Gastroesophageal sphincter (tissue), 4 donors: ENCODE measurements at places on chromosomes 5 and 9.

GRCh38 chr5:84362061-84362720 lies 22.5 kb downstream of the EDIL3 start:
- no peak for ATAC-seq

DNA sequence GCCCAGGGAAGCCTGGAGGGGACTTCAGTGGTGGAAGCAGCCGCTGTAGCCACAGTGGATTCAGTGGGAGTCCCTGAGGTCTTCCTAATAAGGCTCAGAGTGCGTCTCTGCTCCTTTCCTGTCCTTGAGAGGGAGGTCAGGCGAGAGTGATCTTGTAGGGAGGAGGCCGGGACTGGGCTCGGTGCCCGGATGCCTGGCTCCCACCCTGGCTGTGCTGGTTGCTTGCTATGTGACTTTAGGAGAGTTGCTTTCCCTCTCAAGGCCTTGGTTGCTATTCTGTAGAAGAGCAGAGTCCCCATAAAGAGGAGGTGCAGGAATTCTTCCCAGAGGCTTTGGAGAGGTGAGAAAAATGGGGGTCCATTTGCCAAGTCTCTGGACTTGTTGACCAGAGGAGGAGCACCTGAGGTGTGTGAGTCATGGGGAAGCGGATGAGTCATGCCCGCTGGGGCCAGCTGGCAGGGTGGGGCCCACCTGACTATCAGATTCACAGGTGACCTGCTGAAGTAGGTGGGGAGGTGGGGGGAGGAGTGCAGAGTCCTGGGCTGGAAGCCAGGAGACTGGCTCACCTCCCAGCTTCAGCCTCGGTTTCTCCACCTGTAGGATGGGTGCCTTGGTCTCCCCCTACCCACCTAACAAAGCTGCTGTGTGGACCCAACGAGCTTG lies 13.8 kb downstream of the GSN start:
- ATAC-seq, result peak; percentile 41

DNA sequence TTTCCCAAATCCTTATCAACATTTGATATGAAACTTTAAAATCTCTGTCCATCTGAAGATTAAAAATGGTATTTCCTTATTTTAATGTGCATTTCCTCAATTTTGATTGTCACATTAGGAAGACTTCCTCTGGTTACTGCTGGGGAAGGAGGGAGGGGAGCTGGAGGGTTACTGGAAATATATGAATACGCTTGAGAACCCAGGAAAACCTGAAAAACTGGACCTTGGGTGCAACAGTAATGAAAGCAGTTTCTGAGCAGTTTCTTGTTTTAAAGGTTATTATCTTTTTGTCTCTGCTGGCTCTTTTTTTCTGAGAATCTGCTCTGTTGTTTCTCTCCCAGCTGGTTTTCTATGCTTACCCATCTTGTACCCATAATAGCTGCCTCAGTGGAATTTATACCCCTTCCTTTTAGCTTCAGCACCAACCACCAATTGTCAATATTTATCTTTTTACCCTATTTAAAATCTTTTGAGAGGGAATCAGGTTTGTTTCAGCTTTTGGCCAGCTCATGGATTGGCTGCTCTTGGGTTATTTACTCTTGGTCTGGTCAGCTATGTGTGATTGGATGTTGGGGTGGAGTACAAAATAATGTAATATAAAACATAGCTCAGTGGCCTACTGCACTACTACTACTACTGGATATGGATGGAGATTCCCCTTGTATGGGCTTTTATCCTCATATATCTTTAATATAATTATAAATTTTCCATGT lies 67.4 kb downstream of the UNC13B start:
- no peak for ATAC-seq

- ATAC-seq, result no peak
Measured at GRCh38 chr5:104186100-104186499, 623.5 kb upstream of the NUDT12 start.

DNA sequence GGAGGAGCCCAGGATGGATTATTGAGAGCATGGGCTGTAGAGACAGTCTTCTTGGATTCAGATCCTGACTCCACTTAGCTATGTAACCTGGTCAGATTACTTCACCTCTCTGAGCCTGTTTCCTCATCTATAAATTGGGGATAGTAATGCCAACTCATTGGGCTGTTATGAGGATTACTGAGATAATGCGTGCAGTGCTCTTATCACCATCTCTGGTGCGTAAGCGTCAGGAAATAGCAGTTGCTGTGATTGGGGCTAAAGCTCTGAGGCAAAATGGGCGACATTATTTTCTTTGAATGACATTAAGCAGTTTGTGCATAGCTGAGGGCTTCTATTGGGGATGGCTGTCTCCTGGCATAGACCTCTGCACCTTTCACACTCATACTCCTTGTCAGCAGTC lies 995 bp upstream of the MSMP start:
- no peak for ATAC-seq

- no peak for ATAC-seq
Measured at GRCh38 chr9:134503301-134504105, 138.1 kb upstream of the COL5A1 start.

DNA sequence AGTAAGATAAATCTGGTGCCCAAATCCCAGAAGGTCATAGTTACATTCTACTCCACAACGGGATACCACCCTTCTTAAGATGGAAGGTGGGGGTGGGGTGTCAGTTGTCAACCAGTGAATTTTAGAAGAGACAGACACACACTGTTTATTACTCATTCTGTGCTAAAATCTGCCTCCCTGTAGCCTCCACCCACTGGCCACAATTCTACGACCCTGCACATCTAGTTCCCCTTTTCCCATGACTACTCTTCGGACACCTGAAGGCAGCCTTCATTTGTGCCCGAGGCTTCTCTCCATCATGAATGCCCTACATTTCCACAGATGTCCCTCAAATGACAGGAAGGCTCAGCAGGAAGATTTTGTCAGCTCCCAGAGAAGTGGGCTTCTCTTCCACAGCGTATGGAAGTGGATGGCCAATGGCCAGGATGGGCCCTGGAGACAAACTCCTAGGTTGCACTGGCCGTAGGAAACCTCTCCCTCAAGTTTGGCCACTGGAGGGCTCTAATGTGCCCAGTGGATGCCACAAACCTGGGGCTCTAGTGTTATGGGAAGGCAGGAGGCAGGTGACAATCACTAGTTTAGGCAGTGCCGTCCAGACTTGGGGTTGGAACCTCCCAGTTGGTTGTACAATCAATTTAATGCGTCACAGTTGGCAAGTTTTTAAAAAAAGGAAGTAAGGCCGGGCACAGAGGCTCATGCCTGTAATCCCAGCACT lies 46.6 kb downstream of the PTPN3 start:
- ATAC-seq, result no peak

DNA sequence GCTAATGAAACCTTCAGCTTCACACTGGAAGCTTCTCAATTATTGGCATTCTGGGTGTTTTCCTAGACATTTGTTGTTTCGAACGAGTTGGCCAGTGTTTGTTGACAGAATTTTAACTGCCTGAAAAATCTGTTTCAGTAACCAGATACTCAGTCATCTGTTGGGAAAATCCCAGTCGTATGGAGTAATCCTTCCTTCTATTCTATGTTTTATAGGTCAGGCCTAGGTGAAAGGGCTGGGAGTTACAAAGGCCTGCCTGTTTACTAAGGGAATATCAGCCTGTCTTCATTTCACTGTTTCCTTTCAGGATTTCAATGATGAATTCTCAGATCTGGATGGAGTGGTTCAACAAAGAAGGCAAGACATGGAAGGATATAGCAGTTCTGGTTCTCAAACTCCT lies 59.9 kb downstream of the GRAMD2B start:
- ATAC-seq, result no peak

- no peak for ATAC-seq
Measured at GRCh38 chr5:77430726-77431125, 61.4 kb downstream of the WDR41 start.

- ATAC-seq, result peak; percentile 62
Measured at GRCh38 chr5:81825237-81825636, 74.3 kb upstream of the SSBP2 start.

DNA sequence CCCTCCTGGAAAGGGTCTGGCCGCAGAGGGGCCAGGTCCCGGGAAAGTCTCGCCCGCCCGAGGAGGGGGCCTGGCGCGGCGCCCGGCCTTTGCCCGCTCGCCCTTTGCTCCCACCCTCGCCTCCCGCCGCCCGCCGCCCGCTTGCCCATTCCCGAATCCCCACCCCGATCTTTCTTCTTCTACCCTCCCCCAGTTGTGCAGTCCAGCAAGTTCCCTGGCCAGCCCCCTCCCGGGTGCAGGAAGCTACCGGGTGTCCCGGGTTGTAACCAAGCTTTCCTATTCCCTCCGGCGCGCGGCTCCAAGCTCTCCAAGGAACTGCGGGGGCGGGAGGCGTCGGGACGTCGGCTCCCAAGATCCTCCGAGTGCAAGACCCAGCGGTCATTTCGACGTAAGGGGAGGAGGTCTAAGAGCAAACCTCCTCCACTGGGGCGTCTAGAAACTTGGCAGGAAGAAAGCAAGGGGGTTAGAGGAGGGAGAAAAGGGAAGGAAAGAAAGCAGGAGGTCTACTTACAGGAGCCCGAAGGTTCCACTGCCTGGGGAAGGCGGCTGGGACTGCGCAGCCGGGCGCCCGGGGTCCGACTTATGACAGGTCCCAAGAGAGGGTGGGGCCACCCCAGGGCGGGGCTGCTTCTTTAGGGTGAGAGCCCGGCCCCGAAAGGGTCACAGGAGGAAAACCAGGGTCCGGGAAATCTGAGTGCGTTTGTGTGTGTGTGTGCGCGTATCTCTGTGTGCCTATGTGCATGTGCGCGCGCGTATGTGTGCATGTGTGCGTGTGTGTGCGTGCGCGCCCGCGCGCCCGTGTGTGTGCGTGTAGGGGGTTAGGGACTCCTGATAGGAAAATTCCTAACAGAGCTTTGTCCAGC lies at the start of gene PTGR1:
PTGR1 (minus strand) TSS at position 556 of the 863 bp plus-strand sequence. CDS start 2,225 bp downstream, outside the sequence.
- ATAC-seq, result peak; percentile 82

DNA sequence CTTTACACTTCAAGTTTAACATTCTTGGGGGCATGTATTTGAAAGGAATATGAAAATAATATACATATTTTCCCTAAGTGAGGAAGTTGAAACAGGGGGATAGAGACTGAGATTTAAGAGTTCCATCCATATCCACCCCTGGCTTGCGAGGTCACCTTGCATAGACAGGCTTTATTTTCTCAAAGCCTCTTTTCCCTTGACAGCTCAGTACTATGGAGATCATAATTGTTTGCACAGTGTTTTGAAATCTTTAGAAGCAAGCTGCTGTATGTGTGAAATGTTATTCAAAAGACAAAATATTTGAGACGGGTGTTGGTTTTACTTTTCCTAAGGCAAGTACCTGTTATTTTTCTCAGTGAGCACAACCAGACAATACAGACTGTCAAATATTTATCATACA lies 163.1 kb downstream of the LRRC70 start:
- ATAC-seq, result no peak
